Stimulated activated CD8-positive, alpha-beta memory T cell treated with anti-CD3 and anti-CD28 coated beads, Interleukin-4, amount 100 ng/mL, for 1 hour (primary cell): ENCODE measurements at places on chromosomes 5 and 9.

DNA sequence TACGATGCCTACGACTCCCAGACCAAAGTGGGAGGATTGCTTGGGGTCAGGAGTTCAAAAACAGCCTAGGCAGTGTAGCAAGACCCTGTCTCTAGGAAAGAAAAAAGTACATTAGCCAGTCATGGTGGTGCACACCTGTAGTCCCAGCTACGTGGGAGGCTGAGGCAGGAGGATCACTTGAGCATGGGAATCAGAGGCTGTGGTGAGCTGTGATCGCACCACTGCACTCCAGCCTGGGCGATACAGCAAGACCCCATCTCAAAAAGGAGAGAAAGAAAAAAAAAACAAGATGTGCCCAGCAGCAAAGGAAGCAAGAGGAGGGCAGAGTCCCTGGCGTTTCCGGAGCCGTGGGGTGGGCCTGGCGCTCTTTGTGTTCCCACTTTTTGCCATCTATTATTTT is 79.4 kb upstream of the CACNA1B start:
- no peak for DNase-seq

DNA sequence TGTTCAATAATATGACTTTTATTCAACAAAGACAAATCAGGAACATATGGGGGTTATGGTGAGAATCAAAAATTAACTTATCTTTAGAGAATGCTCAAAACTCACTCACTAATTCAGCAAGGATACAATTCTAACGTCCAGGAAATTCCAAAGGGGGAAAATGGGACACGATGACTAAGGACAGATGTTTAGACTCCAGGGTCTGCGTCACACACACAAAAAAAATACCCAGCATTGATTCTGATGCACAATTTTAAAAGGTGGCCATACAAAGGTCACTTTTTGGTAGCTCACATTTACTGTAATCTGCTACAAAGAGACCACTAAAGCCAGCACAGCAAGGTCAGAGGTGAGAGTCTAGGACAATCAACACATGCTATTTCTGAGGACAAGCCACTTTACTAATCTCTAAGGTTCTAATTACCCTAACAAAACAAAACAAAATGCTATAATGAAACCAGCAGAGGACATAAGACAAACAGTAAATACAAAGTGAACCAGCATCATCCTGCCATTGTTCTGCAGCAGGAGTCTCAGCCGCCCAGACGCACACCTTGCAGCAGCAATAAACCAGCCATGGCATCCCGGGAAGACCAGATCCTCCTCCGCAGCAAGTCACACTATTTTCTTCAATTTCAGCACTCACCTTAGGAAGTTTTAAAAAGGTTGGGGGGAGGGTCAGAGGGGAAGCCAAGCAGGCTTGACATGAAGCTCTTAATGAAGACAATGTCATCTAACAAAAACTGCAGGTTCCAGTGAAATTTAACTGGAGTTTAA is 57.8 kb downstream of the TTC39B start:
- DNase-seq = no peak

- DNase-seq = no peak
These were observed 123.3 kb downstream of the MLLT3 start for GRCh38 chr9:20499013-20499412.

- no peak for DNase-seq
These were observed 282.4 kb downstream of the EFNA5 start for GRCh38 chr5:107388141-107388861.

DNA sequence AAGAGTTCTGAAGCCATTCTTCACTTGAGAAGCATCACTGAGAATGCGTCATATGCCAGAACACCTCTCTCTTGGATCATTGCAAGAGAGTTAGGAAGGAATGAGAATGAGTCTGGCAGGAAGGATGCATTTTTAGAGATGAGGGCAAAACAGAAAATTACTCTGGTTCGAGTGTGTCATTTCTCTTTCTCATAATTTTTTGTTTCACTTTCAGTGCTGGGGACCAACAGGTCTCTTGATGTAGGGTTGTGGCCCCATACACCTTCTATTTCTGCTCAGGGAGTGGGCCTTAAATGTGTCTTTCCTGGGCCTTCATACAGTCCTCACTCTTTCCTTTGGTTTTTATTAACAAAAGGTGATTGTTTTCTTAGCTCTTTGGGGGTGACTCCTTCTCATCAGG is 302.4 kb downstream of the NR3C1 start:
- no peak for DNase-seq

DNA sequence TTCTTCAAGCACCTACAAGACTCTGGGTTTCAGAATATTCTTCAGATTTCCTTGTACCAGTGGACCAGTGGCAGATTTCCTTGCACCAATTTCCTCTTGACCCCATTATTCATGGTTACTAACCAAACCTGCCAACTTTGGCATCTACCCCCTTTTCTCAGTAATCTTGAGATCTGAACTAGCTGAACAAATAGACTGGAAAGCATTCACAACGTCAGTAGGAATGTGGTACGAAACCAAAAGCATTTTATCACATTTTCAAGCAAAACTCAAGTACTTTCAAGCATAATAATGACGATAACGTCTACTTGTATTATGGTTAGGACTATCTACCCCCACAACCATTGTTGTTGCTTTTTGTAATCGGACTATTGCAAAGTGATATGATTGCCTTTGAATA is 1217.3 kb downstream of the PTPRD start:
- no peak for DNase-seq

DNA sequence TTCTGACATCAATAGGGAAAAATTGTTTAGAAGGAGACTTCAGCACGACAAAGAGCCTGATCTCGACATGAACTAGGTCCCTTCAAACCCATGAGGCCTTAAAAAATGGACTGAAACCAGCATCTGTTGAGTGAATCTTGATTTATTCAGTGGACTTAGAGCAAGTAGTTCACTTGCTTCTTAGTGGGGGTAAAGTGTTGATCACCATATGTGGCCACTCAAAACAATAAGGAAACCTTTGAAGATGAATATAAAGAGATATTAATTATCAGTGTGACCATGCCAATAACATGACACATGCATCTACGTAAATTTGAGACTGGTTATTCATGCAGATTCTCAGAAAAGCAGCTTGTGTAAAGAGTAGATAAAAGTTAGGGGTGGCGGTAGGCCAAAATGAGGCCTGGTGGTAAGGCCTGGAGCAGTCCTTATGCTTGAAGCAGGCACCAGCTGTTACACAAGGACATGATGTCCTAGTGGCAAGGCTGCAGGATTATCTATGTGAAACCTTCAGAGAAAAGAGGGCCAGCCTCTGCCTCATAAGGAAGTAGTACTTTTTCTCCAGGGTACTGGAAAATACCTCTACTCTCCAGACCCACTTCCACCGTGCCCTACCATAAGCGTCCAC is 61.3 kb downstream of the S1PR3 start:
- DNase-seq = no peak

DNA sequence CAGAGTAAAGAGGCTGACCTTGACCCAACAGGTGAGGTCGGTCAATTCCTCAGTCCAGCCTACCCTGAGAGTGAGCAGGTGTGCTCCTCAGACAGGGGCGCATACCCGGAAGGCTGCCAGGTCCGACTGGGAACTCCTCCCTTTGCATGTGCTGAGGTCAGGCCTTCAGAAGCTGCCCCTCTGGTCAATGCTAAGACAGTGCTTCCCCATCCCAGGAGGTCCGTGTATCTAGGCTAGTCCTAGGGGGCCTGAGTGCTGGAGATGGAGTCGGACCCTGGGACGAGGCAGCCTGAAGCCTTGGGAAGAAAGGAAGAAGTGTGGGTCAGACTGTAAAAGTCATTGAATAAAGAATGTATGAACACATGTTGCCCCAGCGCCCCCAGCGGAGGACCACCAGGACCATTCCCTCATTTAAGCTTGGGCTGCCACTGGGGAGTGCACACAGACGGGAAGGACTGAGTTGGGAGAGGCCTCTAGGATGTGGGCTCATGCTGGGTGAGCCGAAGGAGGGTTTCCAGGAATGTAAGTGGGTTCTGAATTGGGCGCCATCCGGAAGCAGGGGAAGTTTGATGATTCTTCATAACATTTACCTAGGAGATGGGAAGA is 41.0 kb upstream of the GFPT2 start:
- DNase-seq = no peak

DNA sequence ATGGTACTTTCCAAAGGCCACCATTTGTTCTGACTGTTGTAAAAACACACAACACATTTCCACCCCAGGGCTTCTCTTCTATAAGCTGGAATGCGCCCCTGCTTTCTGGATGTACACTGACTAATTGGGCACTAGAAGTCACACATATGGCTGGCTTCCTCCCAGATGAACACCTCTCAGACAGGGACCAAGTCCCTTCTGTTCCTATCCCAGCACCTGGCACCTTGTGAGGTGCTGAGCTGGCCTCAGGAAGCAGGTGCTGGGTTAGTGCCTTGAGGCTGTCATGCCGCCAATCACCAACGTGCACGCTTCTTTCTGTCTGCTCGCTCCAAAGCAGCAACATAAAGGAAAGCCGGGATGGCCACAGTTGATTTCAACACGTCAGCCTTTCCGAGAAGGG is 93.2 kb downstream of the FSTL4 start:
- no peak for DNase-seq

- no peak for DNase-seq
These were observed 117.5 kb upstream of the FSTL4 start for GRCh38 chr5:133729800-133730199.

- no peak for DNase-seq
These were observed 19.1 kb upstream of the AK3 start for GRCh38 chr9:4760122-4760521.

- DNase-seq = no peak
These were observed 32.3 kb downstream of the CARTPT start for GRCh38 chr5:71751422-71751821.

DNA sequence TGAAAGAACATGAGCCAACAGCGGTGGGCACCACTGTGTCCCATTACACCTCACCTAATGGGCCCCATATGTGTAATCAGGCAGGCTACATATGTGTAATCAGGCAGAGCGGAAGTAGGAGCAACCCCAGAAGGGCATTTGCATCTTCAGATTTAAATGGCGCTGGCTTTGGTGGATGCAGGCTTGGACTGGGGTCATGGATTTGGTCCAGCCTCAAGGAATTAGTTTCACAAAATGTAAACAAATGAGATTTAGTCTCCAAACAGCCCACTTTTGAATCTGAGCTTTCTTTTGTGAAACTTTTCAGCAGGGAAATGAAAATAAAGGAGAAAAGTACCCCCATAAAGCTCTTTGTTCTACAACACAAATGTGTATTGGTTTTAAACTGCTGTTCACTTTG is 161.3 kb downstream of the LPAR1 start:
- DNase-seq = no peak

- DNase-seq = no peak
These were observed 193.8 kb upstream of the HMHB1 start for GRCh38 chr5:143618141-143618540.

GRCh38 chr9:90900130-90900529 is 98.5 kb downstream of the SYK start:
- no peak for DNase-seq

GRCh38 chr5:165227515-165227914 is 1722.1 kb downstream of the MAT2B start:
- no peak for DNase-seq

GRCh38 chr5:40318395-40318794 is 361.3 kb upstream of the PTGER4 start:
- DNase-seq = no peak

- DNase-seq = no peak
These were observed 279.1 kb downstream of the TLE1 start for GRCh38 chr9:81410201-81410600.

DNA sequence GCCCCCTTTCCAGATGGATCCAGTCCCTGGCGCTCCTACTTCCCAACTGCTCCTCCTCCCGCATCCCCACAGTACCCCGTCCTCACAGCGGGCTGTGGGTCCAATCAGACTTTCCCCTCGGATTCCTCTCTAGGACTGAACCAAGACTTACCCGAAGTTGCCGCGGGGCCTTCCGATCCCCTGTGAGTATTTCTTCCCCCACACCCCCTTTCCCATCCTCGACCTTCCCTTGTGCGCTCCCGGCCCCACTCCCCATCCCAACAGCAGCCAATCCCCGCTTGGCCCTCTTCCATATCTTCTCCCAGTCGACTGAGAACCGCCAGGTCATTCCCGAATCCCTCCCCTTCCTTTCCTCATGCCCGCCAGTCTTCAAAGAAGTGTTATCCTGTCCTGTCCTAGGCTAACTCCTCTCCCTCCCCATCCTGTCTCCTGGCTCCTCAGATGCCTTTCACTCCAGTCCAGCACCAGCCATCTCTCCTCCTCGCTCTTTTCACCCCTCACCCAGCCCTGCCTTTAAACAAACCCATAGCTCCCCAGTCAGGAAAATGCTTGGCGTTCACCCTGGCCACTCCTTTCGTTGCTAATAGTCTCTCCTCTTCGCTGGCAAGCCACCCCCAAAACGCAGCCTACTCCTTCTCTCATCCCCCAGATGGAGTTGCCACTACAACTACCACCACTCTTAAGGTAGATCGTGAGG is 646 bp downstream of the SWI5 start:
- DNase-seq = no peak

DNA sequence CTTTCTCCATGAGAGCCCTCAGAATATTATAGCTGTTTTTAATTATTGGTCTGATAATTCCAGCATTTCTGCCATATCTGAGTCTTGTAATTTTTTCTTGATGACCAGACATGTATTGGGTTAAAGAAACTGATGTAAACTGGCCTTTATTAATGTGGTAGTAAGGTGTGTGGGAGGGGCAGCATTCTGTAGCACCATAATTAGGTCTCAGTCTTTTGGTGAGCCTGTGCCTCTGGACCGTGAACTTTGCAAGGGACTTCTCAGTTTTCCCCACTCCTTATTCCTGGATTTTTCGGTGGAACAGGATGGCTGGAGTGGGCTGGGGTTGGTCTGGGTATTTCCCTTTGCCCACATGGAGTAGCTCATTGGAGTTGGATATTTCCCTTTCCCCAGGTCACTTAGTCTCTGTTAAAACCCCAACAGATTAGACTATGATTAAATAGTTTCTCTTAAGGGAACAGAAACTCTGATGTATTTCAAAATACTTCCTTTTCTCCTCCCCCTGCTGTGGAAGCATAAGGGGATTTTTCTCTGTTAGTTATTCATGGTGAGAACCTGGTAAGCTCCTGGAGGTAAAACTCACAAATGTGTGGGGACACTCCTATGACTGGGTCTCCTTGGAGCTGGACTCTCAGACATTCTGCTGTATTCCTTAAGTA is 52.4 kb downstream of the FSD1L start:
- DNase-seq = no peak

GRCh38 chr5:145984072-145984471 is 47.7 kb downstream of the SH3RF2 start:
- no peak for DNase-seq

GRCh38 chr5:140075371-140075770 is 32.3 kb upstream of the NRG2 start:
- DNase-seq = no peak

DNA sequence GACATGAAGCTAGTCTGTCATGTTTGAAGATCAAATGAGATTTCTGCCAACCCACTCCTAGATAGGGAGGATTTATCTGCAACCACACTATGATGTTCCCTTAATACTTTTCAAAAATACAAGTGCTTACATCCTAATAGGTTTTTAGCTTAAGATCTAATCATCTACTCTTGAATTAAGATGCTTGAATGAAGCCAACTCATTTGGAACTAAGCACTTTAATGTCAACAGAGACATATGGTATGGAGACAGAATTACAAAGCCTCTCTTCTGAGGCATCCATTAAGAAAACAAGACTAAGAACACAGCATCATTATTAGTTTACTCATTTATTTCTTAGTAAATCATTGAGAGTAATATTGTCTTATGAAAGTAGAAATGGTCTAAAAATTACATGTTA is 139.3 kb upstream of the NFIB start:
- DNase-seq = no peak
